EH (cell line): ENCODE measurements at places on chromosomes 5 and 9.

DNA sequence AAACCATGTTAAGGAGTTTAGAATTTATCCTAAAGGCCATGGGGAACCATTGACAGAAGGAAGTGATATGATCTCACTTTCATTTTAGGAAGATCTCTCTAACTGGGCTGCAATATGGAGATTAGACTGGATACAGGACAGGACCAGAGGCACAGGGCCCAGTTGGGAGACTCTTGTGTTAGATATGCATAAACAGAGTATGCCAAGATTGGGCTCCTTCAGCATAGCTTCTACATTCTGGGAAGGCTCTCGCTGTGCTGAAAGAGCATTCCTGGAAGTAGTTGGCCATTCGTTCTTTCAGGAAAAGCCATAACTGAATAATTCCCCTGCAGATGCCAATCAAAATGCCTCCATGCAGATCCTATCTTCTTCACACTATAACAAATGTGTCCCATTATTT is 204.5 kb downstream of the CWC27 start:
- peak; percentile 44 for DNase-seq

- no peak for DNase-seq
Observed at GRCh38 chr9:107177243-107177839, 105.7 kb upstream of the RAD23B start.

DNA sequence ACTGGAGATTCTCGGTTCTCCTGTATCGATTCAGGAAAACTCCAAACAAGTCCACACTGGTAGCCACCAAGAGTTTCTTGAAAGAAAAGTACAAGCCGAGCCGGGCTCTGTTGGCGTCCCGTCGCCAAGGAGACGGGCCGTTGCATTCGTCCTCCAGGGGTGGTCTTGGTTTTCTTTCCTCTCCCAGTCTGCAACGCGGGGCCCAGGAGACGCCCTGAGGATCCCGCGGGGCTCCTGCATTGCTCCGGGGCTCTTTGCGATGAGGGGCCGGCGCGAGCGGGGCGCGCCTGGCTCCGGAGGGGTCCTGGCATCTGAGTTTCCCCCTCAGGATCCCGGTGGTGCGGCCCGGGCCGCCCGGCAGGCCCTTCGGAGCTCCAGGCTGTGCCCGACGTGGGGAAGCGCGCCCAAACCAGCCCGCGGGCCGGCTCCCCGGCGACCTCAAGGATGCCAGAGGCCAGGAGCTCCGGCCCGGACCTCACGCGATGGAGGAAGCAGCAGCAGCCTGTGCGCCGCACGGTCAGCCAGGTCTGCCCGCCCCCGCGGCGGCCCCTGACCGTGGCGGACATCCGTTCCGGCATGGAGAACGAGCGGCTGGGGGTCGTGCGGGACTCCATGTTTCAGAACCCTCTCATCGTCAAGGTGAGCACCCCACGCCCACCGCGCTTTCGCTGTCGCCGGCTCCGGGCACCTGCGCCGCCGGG is at the start of gene CFAP77:
TSS of gene CFAP77 (plus strand) at position 384 of the 701 bp plus-strand sequence. CDS start at position 445, 61 bp downstream.
- peak; percentile 63 for DNase-seq

DNA sequence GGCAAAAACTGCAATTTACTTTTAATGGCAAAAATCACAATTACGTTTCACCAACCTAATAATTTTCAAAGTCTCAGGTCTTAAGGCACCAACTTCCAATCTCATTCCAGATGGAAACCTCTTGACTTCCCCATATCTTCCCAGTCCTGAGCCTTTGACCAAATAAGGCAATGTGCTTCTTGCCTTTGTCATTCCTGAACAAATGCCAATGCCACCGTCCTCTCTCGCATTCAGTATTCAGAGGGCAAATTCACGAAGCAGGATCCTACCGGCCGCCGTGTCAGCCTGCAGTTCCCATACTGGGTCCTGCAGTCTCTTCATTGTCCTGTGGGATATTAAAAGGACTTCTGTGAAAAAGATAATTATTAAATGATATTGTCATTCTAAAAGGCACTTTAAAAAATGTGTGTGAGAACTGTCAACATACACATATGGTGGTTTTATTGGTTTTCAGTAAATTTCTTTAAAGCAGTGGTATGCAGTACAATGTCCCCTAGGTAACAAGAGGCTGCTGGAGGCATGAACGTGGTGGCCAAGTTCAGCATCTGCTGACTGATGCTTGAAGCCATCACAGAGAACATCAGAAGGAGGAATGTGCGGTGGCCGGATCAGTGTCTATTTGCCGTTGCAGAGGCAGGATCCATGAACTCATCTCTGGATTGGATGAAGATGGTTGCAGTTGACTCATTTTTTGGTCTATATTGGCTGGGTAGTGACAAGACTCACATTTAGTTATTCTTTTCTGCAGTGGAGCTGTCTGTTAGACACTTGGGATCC is 101.4 kb upstream of the IRX4 start:
- DNase-seq, result no peak

DNA sequence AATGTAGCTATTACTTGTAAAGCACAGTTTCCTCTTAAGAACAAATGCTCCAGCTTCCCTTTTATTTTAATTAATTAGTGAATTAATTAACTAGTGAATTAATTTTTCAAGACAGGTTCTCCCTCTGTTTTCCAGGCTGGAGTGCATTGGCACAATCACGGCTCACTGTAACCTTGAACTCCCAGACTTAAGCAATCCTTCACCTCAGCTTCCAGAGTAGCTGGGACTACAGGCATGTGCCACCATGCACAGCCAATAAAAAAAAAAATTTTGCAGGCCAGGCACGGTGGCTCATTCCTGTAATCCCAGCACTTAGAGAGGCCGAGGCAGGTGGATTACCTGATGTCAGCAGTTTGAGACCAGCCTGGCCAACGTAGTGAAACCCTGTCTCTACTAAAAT is 44.1 kb downstream of the FCHO2 start:
- DNase-seq, result no peak

DNA sequence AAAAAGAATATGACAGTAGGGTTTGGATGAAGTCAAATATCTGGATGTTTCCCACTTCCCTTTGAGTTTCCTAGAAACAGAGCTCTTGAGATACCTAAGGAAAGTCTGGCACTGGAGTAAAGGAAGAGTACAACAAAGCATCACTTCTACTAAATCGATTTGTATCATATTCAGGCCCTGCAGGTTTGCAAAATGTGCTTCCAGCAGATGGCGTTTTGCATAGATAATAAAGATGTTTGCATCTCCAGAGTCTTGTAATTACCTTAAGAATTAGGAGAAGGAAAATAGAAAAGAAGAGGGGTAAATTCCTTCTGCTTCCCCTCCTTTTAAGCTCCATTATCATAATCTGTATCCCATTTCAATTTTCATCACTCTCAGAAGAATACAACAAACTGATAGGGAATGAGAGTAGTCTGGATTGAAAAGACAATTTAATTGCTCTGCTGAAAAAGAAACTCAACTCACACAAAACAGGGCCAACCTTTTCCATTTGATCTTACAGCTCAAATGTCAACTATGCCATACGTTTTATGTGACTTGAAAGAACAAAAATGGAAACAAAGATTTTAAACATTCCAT is 380.4 kb downstream of the PTPRD start:
- no peak for DNase-seq
